ENCODE measurements at places on chromosomes 6 and 20.

DNA sequence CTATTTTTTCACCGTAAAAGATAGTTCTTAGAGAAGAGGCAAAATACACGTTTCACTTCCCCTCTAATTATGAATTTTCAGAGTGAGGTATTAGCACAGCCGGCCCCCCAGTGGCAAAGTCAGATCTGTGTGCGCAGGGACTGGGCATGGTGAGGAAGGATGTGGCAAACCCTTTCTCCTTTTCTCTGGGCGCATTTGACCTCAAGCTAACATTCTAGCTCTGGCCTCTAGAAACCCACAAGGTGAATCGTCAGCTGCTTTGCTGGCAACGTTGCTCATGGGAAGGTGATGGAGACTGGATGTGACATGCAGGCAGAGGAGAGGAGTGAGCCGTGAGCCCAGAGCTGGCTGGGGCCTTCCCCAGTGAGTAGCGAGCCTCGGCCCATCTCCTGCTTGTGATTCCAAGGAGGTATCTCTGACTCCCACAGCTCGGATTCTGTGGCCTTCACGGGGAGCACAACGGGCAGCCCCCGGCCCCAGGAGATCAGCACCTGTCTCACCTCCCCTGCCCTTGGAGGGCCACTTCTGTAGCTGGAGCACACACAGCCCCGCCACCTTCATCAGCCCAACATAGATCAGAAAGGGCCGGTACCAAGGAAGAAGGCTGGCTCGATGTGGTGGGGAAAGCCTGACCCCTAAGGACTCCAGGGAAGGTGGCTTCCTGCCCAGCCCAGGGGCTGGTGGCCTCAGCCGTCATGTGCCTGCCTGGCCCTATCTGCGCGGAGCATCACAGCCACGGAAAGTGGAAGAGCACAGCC is 152.8 kb downstream of the TAF4 start:
- DNase-seq: no peak

DNA sequence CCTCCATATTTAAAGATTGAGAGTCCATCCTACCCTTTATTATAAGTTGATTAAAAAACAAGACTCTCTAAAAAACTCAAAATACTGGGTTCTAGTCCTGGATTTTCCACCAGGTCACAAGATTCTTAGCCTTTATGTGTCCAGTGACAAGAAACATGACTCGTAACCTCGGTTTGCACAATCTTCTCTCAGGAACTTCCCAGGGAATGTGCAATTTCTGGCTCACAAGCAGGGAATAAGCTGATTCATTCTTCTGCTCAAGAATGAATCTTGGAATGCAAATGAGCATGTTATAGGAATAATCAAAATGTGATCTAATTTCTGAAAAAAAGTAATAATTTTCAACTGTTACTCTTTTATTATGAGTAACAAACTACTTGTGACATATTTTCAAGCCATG is 45.1 kb downstream of the OGFRL1 start:
- no peak for DNase-seq

GRCh38 chr20:41854765-41855164 is 236.6 kb upstream of the CHD6 start:
- no peak for DNase-seq

- DNase-seq: no peak
Observed at GRCh38 chr6:169918239-169918953, 167.0 kb downstream of the ERMARD start.

DNA sequence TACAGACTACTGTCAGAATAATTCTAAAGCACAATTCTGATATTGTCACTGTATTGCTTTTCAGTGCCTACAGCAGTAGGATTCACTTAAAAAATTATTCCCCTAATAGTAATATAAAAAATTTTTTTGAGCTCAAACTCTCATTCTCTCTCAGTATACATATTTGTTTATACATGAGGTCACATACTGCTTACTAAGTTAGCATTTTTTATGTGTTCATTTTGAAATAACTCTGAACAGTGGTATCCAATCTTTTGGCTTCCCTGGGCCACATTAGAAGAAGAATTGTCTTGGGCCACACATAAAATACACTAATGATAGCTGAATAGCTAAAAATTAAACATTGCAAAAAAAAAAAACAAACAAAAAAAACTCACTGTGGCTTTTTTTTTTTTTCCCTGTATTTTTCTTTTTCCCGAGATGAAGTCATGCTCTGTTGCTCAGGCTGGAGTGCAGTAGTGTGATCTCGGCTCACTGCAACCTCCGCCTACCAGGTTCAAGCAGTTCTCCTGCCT is 38.6 kb downstream of the ASXL1 start:
- no peak for DNase-seq

- no peak for DNase-seq
Observed at GRCh38 chr20:41508335-41508734, 109.8 kb downstream of the CHD6 start.

- DNase-seq: no peak
Observed at GRCh38 chr6:558959-559358, 97.9 kb downstream of the HUS1B start.

- DNase-seq: no peak
Observed at GRCh38 chr6:165987483-165988301, 180.0 kb downstream of the TBXT start.

DNA sequence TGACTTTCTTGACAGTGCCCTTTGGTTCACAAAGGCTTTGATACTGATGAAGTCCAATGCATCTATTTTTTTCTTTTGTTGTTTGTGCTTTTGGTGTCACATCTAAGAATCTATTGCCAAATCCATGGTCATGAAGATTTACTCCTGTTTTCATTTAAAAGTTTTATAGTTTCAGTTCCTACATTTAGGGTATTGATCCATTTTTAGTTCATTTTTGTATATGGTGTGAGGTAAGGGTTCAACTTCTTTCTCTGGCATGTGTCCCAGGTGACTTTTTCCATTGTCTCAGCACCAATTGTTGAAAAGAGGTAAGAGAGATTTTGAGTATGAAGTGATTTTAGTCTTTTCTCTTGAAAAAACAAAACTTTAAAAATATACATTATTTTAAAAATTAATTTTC is 260.6 kb downstream of the GMPR start:
- no peak for DNase-seq

GRCh38 chr6:35484921-35485392 is 11.9 kb downstream of the TEAD3 start:
- DNase-seq: no peak

GRCh38 chr6:13278164-13278563 is 50.2 kb downstream of the TBC1D7 start:
- DNase-seq: no peak

- peak; percentile 67 for DNase-seq
Observed at GRCh38 chr6:139124887-139125672, 9.8 kb upstream of the HECA start.

GRCh38 chr20:57213291-57213690 is 53.1 kb downstream of the BMP7 start:
- no peak for DNase-seq

DNA sequence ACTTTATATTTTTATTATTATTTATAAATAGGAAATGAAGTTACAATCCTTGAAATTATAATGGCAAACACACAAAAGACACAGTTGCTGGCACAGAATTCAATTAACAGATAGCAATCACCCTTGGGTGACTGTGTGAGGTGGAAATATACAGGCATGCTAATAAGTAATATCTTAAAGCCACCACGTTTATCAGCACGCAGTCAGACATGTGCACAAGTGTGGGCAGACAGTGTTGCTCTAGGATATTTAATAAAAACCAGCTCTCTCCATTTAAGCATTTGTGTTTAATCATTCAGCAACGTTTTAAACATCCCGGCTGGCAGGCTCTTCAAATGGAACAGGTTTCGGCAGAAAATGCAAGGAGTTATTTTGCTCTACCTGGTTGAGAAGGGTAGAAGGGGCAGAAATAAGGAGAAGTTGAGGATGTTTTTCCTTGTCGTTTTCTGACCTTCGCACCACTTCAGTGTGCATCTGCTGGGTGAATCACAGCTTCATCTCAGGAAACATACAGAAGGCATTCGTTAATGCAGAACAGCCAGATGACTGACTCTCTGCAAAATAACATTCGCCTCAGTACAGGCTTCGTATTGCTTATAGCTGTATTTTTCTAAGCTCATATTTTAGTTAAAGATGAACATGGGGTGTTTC is 585.1 kb downstream of the QKI start:
- no peak for DNase-seq

- DNase-seq: no peak
Observed at GRCh38 chr6:106421496-106421895, 61.0 kb downstream of the CRYBG1 start.

- no peak for DNase-seq
Observed at GRCh38 chr20:50504231-50504823, 5.9 kb upstream of the PTPN1 start.

DNA sequence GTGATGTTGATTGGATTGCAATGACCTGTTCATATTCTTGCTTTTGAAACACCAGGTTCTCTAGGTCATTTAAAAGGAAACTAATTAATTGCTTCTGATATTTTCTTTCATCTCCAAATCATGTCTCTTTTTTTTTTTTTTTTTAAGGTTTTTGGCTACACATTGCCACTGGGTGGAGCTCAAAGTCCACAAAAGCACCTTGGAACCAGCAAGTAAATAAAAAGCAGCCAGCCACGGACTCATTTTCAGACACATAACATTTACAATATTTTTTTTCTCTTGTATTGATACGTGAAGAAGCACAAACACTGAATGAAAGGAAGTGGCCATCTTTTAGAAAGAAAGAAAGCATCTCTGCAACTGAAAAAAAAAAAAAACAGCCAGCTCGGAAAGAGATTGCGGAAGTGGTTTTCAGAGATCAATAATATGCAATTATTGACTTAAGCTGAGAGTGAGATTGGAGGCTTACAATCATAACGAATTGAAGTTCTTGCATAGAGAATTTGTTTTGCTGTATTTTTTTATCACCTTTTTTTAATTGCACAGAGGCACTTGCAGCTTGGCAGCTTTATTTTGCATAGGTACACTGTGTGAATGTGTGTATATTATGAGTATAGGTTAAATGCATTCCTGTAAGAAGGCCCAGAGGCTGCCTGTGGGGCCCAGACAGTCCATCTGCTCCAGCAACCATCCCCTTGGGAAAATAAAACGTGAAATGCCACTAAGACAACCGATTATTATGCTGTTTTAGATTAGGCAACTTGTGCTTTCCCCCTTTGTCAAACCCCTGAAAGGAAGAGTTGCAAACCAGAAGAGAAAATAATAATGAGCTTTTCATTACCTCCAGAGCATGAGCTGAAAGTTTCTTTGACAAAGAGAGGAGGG is 28.2 kb downstream of the CGA start:
- peak; percentile 15 for DNase-seq

DNA sequence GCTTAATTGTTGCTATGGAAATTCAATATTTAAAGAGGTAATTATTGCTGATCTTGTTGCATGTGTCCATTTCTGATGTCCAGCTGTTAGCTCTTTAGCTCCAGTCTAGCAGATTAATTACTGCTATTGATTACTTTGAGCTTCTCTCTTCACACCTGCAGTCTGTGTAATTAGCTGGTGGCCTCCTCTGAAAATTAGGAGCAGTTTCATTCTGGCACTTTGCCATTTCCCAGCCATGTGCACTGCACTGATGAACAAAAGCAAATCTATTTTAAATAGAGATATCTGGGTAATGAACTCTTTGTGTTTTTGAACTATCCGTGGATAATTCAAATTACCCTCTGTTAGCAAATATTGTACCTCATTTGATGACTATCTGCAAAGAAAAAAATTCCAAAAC is 275.9 kb downstream of the RNF144B start:
- no peak for DNase-seq

- DNase-seq: no peak
Observed at GRCh38 chr6:139369568-139370282, 4.7 kb downstream of the CITED2 start.

Measured in stimulated activated CD4-positive, alpha-beta T cell treated with anti-CD3 and anti-CD28 coated beads, TNF-alpha, amount 100 ng/mL, for 24 hours (primary cell).